Stimulated activated CD4-positive, alpha-beta T cell treated with anti-CD3 and anti-CD28 coated beads, Interleukin-2, amount 100 ng/mL, for 4 hours (primary cell): ENCODE measurements at places on chromosomes 12 and 14.

DNA sequence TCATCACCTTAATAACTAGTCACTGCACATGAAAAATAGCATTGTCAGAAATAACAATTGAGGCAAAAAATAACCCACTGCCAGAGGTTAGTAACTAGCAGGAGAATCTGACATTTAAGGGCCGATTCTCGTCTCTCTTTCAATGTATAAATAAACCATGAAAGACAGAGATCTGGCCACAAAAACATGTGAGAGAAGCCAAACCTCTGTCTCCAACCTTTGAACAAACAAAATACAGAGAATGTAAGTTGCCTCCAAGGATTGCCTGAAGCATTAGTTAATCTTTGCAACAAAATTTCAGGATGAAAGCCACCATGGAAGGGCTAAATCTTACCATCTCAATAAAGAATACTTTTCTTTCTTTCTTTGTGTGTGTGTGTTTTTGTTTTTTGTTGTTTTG is 257.4 kb upstream of the TMTC1 start:
- DNase-seq = no peak

DNA sequence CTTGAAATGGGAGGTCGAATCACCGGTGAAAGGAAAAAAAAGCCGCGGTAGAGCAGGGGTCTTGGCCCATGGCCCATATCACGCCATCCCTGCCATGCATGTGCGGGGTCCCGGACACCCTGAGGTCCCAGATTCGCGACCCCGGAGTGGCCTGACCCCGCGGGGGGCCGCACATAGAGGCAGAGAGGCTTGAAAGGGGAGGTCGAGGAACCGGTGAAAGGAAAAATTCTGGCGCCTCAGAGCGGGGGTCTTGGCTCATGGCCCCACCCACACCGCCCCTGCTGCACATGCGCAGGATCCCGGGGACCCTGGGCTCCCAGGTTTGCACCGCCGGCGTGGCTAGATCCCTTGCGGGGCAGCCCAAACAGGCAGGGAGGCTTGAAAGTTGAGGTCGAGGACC is 319.8 kb downstream of the ALG10 start:
- no peak for DNase-seq

DNA sequence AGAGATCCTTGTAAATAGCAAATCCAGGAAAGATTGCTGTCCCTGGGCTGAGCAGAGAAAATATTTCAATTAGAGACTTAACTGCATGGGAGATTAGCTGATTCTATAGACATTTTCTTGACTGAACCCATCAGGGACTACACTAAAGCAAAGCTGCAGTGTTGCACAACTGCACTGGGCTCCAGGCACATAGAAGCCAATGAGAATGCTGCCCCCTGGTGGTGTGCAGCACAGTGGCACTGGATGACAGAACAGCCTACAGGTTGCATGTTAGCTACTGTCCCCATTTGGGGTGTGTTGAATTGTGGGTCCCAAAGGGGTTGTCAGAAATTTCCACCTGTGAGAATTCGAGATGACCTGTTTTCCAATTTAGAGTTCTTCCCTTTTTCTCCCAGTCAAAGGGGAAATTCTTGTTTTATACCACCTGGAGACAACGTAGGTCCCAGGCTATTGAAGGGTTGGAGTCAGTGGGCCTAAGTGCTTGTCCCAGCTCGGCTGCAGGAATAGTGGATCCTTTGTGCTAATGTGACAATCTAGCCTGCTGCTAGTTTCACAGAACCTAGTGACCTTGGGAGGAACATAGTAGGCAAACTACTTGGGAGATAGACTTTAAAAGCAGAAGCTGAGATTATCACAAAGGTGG is 114.7 kb downstream of the SLC8A3 start:
- peak; percentile 6 for DNase-seq

DNA sequence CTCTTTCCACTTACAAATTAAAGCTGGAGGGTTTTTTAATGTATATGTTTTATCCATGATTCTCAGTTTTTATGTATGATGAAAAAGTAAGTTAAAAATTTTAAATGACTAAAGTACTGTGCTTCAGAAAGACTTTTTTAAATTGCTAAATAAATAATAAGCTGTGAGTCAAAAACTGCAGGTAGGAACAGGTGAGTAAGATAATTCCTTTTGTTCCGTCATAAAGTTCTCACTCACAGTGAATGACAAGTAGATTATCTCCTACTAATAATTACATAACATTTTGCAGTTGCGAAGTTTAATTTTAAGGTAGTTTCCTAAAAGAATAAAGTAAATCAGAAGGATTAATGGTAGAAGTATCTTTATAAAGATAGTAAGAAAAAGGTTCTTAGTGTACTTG is 78.0 kb downstream of the PRKCH start:
- no peak for DNase-seq

DNA sequence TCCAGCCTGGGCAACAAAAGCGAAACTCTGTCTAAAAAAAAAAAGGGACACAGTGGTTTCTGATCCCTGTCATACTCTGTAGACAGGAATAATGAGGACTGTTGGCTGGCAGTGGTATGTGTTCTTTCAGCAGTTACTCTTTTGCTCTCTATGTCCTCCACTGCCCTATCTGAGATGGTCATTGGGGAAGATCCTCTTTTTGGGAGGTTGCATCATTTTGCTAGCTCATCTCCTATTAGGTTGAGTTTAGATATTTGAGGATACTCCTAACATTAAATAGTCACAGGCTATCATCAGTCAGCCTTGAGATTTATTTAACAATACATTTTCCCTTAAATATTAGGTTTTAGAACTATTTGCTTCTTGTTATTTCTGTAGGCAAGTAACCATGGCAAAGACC is 5.9 kb upstream of the CCDC91 start:
- DNase-seq = no peak

GRCh38 chr12:76220980-76221379 is 127.2 kb downstream of the BBS10 start:
- no peak for DNase-seq

GRCh38 chr14:104800015-104800770 is 708 bp upstream of the ZBTB42 start:
- peak; percentile 79 for DNase-seq

DNA sequence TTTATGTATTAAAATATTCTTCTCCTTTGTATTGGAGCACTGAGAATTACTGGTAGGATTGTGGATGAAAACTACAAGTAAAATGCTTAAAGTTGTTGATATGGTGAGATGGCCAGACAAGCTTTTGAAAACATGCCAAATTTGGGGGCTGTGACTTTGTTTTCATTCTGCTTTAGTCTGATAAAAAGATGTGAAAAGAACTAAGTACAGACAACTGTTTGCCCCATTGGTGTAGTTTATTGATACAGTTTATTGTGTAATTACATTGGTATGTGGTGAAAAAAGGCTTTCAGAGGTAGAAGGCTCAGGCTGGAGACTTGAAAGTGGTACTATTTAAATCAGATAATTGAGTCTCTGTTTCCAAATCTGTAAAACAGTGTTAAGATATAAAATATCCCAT is 746.8 kb downstream of the DIO2 start:
- no peak for DNase-seq

GRCh38 chr12:4164559-4165558 is 108.7 kb upstream of the CCND2 start:
- peak; percentile 48 for DNase-seq

GRCh38 chr12:25977047-25977446 is 18.6 kb downstream of the RASSF8 start:
- DNase-seq = no peak

- no peak for DNase-seq
Measured at GRCh38 chr14:73338551-73338950, 101.2 kb downstream of the PAPLN start.

DNA sequence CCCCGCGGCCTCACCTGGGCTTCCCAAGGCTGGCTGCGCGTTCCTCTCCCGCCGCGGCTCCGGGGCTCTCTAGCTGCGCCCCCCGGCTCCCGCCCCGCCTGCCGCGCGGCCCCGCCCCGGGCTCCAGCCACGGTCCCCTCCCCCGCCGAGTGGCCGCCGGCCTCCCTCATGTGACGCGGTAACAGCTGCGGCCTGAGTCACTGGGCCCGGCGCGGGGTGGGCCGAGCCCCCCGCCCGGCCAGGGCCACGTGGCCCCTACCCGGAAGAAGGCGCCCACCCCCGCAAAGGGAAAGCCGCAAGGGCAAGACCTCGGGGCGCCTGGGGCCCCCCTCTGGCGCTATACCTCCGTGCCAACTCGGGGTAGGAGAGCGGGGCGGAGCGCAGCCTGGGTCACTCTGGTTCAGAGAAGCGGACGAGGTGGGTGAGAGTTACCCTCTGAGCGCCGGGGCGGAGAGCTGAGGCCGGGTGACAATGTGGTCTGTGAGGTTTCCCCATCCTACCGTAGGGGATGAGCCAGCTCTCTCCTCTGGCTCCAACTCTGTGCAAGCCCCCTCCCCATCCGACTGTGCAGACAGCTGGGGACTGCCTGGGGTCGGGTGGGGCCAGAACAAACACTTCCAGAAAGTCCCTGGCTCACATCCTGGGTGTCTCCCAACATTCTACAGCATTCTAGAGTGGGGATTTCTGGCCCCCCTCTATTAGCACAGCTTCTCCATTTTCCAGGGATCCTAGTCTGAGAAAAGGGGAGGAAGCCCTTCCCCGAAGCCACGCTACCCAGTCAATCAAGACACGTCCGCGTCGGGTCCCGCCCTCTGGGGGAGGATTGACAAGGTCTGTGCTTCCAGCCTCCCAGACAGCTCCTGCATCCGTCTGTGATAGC is at the start of gene CD63:
TSS of gene CD63 (minus strand) at position 71 of the 880 bp plus-strand sequence. CDS start 668 bp downstream, outside the sequence.
- peak; percentile 66 for DNase-seq

GRCh38 chr12:40586823-40587222 is 105.4 kb upstream of the CNTN1 start:
- DNase-seq = no peak

- no peak for DNase-seq
Measured at GRCh38 chr14:23520899-23521533, 30.5 kb downstream of the ZFHX2 start.

- DNase-seq = no peak
Measured at GRCh38 chr14:40204441-40205175, 772.4 kb upstream of the FBXO33 start.

- DNase-seq = no peak
Measured at GRCh38 chr12:108648371-108648770, 14.7 kb upstream of the SELPLG start.

- no peak for DNase-seq
Measured at GRCh38 chr12:104546575-104546974, 89.8 kb downstream of the CHST11 start.

GRCh38 chr14:36857136-36857535 is 195.5 kb downstream of the PAX9 start:
- no peak for DNase-seq

GRCh38 chr12:31119803-31120211 is 46.1 kb downstream of the DDX11 start:
- no peak for DNase-seq

DNA sequence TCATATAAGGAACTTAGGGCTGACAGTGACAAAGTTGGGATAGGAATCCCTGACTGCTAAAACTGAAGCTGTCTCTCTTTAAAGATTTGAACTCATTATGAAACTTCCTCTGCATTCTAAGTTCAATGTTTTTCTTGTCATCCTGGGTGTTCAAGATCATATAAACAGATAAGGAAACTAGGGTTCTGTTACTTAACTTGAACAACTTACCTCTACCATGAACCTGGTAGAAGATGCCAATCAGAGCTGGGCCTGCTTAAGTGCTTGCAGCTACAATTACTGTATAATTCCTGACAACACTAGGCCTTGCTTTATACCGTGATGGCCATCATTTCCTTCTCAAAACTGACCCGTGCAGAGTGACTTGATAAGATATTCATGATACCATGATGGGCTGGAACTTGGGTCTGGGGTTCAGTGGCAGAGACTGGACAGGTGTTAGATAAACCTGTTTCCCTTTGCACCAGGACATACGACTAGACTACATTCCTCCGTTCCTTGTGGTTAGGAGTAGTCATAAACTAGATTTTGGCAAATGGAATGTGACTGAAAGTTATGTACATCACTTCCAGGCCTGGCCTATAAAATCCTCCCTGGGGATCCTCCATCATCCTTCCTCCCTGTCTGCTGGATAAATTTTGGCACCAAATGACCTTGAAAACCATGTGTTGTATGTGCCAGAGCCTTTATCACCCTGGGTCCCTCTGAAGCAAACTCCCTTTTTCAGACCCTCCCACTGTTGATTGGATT is 172.2 kb upstream of the PRICKLE1 start:
- DNase-seq = no peak

- DNase-seq = no peak
Measured at GRCh38 chr14:96713426-96713825, 83.8 kb upstream of the VRK1 start.

- no peak for DNase-seq
Measured at GRCh38 chr14:103862393-103862782, 15.0 kb upstream of the PPP1R13B start.

- DNase-seq = no peak
Measured at GRCh38 chr14:32622742-32623141, 293.6 kb downstream of the AKAP6 start.

GRCh38 chr12:70513426-70513825 is 123.8 kb downstream of the PTPRB start:
- no peak for DNase-seq

DNA sequence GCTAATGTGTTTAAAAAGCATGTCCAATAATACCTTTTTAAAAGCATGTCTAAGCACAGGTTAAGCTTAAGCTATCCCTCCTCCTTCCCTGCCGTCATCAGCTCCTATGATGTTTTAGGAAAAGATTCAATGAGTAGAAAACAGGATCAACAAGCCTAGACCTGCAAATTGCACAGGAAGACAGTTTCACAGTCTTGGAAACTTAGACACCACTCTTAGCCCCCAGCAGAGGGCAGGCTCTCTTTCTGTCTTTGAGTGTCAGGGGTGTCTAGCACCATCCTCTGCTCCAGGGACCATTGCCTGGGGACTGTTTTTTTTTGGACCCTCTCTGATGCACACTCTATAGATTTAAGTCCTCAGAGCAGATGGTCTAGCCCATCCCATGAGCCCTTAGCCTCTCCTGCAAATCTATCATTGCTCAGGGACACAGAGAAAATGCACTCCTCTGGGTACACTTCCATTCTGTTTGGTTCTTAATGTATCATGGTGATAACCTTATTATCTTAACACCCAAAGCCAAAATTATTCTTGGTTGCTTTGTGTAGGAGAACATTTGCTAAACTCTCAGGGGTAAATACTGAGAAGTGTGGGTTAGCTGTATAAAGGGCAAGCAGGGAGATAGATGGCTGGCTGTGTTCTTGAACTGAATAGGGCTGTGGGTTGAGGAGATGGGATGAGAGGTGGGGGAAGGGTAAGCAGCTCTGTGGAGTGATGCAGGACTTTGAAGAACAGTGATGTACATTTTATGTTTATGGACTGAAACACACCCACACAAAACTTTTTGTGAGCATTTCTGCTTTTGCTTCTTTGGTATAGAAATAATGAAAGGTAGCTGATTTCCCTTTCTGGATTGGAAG is 259.9 kb upstream of the DDHD1 start:
- no peak for DNase-seq

- no peak for DNase-seq
Measured at GRCh38 chr14:75363570-75364227, 64.1 kb upstream of the JDP2 start.
